Germinal center (tissue), 1 donor: ENCODE measurements at places on chromosomes 11 and 22.

DNA sequence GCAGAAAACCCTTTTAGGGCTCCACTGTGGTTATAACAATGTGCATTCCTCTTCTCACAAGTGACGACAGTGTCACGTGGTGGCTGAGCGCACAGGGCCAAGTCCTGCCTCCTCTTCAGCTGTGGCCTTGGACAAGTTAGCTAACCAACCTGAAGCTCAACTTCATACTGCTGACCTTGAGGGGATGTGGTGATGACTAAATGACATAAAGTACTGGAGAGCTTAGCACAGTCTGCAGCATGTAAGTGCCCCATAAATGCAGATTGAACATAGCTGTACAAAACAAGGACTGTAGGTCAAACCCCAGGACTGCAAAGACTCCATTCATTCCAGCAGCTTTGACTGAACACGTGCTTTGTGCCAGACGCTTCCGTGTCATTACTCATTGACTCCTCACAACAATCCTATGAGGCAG is 20.1 kb upstream of the MRGPRX2 start:
- no peak for DNase-seq

GRCh38 chr11:123299721-123300120 is 104.7 kb upstream of the CLMP start:
- no peak for DNase-seq

DNA sequence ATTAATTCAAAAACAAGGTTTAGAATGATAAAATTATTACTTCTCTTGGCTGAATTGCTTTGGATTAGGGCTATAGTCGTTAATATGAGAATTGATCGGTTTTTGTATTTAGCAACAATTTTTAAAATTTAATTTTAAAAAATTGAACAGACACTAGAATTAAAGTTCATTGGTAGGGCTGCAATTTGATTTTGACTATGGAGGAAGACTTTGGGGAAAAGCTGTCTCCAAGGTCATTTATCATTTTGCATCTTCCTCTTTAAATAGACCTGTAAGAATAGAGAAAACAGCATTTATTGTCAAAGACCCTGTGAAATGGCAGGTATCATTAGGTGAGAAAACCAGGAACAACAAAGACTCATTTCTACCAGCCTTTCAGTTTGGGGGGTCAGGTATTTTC is at the start of gene OR4S2:
Gene OR4S2 (plus strand): TSS at position 301 of the 400 bp plus-strand sequence. CDS start 2,577 bp downstream, outside the sequence.
- DNase-seq, result no peak

GRCh38 chr11:71499125-71499524 is 27.9 kb upstream of the KRTAP5-7 start:
- DNase-seq, result no peak

- DNase-seq, result peak; percentile 60
Measured at GRCh38 chr11:117843666-117844484, 19.3 kb upstream of the FXYD2 start.

- DNase-seq, result no peak
Measured at GRCh38 chr11:79007771-79008402, 432.9 kb downstream of the TENM4 start.

DNA sequence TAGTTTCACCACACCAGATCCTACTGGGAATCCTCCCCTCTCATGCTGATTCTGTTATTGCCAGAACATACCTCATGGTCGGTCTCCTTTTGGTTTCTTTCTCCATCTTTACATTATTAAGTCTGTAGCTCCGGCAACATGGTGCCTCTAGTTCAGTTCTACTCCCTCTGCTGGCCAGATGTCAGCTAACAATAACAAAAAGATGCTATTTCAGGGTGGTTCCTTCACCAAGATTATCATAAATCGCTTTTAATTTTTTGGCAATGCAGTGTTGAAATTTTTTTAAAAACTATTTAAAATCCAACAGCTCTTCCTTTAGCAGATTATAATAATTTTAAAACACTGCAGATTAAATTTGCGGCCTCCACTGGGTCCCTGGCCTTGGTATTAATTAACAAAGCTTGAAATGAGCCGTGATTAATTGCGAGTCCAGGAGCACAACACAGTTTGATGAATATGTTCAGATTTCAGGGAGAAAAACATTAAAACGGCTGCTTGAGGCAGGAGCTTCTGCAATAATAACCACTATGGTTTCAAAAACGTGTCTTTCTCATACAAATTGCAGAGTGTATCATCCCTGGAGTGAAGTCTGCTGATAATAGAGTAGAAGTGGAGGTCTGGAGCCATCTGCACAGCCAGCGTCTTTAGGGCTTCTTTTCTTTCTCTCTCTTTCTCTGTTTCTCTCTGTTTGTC is 492.9 kb upstream of the KIRREL3 start:
- DNase-seq, result no peak

DNA sequence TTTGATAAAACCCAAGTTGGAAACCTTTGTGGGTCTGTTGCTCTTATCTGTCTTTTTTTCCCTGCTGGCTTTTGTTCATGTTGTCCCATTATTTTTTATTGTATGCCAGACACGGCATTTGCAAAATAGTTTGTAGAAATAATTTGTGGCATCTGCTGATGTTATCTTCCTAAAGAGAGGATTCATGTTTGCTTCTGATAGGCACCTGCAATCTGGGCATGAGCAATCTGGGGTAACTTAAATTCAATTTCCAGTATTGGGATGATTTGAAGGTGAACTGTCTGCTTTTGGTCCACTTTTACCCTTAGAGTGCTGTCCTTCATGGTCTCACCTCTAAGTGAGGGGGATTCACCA is 126.9 kb downstream of the CEP164 start:
- no peak for DNase-seq

GRCh38 chr22:24723111-24723510 is 51.4 kb downstream of the PIWIL3 start:
- no peak for DNase-seq

DNA sequence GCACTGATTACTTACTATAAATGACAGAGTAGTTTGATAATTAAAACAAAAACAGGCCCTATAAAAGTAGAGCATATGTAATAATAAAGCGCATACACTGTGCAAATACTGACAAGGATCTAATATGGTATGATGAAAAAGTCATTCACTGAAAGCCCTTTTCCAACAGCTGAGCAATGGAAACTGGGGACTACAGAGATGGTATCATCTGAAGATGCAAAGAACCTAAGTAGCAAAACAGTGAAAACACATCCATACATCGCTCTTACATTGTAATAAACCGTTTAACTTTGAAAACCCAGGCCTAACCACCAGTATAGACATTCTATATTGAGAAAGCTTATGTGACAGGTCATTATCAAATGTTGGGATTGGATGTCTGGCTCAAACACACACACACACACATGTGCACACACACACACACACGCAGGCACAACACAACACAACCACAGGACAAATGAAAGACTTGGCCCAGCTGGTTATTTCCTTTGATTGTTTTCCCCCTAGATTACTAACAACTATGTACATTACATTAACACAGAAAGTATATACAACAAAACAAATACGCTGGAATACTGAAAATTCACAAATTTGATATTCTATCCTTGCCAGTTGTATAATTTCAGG is 119.5 kb downstream of the APOL5 start:
- no peak for DNase-seq

DNA sequence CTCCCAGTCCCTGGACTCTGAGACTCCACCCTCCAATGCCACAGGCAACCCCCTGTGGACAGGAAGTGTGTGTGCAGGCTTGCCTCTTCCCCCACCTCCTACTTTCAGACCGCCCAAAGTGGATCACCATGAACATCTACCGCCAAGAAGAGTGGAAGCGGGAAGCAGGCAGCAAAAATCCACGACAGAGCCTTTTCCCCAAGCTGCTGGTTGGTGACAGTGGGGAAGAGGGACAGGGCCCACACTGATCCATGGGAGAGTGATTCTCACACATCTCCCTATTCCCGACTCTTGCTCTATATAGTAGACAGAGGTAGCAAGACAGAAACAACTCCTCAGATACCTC is 53.4 kb upstream of the SPATA19 start:
- no peak for DNase-seq

DNA sequence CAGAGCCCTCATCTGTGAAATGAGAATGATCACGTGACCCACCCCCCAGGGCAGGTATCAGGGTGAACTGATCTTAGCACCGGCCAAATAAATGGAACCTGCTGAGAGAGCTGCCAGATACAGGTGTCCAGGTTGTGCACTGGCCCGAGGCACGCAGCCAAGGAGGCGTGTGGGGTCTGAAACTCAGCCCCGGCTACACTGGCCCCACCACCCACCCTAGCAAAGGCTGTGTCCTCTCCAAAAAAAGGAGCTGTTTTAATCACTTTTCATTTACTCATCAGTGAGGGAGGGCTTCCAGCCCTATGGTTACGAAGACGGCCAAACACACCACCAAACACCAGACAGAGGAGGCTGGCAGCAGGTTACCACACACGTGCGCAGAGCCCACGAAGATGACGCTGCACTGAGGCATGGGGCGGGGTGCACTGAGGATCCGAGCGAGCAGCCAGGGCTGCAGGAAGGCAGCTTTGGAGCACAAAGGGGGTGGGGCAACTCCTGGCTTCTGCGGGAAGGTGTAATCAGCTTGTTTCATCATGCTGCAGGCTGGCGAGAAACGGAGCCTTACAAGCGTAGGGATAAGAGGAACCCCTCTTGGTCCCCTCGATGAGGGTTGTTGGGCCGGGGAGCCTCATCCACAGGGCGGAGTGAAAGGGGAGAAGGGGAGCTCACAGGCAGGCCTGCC is 19.5 kb upstream of the SLC22A12 start:
- DNase-seq, result no peak

DNA sequence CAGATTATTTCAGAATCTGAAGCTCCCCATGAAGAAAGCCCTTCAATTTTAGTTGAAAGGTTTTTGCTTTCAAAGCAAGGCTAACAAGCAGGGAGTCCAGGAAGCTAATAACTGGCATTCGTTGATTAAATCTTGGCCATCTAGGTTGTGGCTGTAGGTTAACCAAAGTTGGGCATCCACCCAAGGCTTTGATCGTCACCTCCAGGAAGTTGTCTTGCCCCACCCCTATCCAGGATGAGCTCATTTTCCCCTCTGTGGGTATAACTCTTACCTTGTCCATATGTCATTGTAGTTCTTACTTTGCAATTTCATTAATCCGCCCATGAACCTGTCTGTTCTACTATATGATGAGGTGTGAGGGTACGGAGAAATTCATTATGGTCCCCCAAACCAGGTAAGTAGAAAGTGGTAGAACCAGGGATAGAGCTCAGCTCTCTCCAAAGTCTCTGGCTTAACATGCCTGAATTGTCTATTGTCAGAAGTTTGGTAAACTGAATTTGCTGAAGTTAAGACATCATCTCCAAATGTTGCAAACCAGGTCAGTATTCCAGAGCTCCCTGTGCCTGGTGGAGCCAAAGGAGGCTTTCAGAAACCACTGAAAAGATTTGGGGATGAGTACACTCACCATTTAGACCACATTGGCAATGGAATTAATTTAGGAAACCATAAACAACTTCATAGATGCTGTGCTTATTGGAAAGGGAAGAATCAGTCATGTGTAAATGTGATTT is 97.1 kb downstream of the CD44 start:
- no peak for DNase-seq

DNA sequence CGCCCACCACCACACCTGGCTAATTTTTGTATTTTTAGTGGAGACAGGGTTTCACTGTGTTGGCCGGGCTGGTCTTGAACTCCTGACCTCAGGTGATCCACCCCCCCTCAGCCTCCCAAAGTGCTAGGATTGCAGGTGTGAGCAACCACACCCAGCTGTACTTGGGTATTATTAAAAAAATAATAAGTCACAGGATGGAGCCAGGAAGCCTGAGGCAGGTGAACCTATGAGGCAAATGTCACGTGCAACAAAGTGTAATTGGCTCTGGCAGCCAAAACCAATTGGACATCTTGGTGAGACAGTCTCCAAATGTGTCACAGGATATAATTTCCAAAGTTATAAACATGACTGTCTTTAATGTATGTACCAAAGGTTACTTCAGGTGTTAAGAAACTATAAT is 24.0 kb upstream of the MALAT1 start:
- no peak for DNase-seq

DNA sequence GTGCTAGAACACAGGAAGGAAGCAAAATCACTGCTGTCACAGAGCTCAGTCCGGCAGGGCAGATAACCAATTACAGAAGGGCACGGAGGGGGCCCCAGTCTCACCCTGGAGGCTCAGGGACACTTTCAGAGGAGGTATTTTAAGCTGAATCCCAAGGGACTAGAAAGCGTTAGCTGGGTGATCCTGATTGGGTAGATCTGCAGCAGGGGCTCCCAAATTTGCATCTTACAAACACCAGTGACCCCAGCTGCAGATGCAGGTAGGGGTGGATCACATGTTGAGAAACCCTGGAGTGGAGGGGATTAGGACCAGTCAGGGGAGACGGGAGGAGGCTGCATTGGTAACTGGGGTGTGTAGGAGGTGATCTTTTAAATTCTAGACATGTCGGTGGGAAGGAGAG is 91.4 kb downstream of the CSNK2A3 start:
- peak; percentile 82 for DNase-seq

- no peak for DNase-seq
Measured at GRCh38 chr11:62479631-62480201, 60.9 kb downstream of the SCGB1A1 start.

GRCh38 chr11:64098318-64098831 is 62.6 kb downstream of the FLRT1 start:
- DNase-seq, result no peak

- DNase-seq, result no peak
Measured at GRCh38 chr11:8691601-8692000, 9.0 kb downstream of the RPL27A start.

DNA sequence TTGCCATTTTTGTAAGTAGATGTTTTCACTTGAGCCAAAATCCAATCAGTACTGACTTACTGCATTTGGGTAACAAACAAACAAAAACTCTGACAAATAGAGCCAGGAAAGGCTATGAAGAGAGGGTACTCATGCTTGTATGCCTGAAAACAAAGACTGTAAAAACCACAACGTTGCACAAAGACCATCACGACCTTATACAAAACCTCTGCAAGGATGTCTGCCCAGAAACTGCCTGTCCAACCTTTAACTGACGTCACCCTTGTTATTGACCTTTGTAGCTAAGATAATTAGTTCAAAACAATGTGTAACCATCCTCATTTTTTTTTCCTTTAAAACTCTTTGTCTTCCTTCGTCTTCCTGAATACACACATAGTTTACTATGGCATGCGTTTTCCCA is 804 bp upstream of the CREBZF start:
- no peak for DNase-seq

GRCh38 chr22:40328546-40329456 is 17.5 kb upstream of the ADSL start:
- DNase-seq, result no peak

DNA sequence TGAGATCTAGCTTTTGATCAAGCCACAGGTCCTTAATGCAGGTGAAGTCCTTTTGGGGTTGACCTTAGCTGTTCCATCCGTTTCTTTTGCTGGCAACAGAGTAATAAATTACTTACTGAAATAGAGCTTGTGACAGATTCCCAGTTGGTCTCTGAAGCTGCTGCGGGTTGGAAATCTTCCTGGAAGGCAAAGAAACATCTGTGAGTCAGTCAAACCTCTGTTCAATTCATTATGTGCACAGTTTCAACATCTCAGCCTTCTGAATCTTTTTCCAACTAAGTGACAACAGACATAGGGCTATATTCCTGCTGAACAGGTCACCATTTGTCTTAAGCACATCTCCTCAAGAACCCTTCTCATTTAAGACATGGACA is 88.9 kb upstream of the DDI1 start:
- DNase-seq, result no peak

GRCh38 chr11:129048911-129049310 is 106.2 kb upstream of the TP53AIP1 start:
- no peak for DNase-seq
